ENCODE measurements at places on chromosomes 1 and 21. TPM values are rescaled to one million over a fixed set of nuclear protein-coding genes. Genes with fewer than 3 reads are reported as not detected.

DNA sequence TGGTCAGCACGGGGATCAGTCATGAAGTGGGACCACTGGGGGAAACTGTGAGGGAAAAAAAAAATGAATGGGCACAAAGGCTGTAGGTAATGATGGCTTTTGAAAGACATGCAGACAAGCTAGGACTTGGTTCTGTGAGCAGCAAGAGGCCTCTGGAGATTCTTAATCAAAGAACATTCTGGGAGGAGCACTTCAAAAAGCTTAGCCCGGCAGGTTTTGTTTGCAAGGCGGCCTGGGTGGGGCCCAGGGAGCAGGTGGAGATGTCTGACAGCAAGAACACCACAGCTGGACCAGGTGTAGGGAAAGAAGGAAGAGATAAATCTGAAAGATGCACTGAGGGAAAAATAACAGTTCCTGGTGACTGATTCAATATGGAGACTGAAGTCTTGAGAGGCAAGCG is 6.0 kb downstream of the TEX35 start:
- DNase-seq = no peak

- no peak for DNase-seq
Observed at GRCh38 chr1:39631361-39632322, 7.8 kb downstream of the HEYL start.

The STYXL2 gene
- 0.85 TPM for total RNA-seq

The OR10Z1 gene
- total RNA-seq = not detected

- no peak for DNase-seq
Observed at GRCh38 chr1:188194916-188195315, 1366.2 kb downstream of the PLA2G4A start.

The KCNA2 gene
- total RNA-seq = 245 TPM

DNA sequence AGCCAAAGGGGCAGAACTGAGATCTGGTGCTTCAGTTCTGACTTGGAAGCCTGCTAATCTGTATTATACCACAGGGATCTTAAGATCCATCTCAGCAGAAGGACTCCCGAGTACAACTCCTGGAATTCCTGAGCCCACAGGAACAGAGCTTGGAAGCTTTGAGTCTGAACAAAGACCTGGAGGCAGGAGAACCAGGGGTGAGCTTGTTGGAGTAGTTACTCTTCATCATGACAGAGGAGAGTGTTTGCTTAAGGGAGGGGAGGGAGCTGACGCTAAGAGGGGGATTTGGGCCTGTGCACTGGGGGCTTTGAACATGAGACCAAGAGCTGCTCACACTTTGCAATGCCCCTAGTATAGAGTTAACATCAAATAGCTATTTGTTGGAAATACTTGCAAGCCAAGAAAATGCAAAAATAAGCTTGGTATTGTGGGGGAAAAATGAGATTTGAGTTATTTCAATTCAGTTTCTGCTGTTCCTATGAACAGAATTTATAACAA is 41.1 kb upstream of the TRABD2B start:
- DNase-seq = no peak

The IVL gene
- not detected for total RNA-seq

DNA sequence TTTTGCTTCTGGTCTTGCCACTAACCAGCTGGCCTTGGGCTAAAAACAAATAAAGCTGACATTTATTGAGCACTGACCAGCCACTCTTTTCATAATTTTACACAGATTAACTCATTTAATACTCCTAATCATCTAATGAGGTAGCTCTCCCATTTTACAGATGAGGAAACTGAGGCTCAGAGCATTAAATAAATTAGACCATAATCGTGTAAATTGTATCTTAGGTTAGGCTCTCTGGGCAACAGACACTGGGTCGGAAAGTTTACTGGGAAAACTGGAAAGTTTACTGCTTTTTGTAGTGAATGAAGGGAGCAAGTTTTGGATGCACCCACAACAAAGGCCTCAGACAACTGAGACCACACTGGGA is 7.3 kb downstream of the BMP8B start:
- no peak for DNase-seq

DNA sequence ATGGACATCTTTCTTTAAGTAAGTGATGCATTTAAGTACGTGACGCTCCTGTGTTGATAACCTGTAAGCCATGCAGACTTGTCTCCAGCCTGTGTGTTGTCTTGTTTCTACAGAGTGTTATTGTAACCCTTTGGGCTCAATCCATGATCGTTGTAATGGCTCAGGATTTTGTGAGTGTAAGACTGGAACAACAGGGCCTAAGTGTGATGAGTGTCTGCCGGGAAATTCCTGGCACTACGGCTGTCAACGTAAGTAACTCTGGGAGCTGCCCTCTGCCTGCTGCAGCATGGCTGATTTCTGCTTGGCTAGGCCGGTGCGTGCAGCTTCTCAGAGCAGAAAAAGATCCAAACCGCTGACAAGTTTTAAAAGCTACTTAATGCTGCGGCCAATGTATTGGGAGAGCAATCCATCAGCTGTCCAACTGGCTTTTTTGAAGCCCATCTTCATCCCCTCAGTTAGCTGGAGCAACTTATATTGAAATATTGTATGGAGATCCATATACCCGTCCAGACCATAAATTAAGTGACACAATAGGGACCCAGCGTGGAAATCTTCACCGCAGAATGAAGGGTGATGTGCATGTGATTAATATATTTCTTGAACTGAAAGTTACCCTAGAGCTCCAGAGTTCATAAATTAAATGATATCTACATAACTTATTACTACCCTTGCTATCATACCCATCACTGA is 295.9 kb downstream of the NTNG1 start:
- no peak for DNase-seq

DNA sequence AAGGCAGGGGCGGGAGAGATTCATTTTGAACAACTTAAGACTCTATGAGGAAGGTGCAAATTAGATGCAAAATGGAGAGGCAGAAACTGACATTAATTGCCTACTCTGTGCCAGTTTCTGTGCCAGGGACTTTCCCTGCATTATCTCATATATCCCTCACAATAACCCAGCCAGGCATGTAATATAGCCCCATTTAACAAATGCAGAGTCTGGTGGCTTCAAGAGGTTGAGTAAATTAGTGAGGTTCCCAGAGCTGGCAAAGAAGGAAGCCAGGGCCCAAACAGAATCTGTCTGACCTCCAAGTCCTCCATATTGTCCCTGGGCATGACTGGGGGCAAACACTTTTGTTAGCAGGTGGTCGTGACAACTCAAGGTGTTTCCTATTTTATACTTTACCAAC is 199.8 kb downstream of the ASTN1 start:
- DNase-seq = no peak

The PGLYRP3 gene
- total RNA-seq = not detected

DNA sequence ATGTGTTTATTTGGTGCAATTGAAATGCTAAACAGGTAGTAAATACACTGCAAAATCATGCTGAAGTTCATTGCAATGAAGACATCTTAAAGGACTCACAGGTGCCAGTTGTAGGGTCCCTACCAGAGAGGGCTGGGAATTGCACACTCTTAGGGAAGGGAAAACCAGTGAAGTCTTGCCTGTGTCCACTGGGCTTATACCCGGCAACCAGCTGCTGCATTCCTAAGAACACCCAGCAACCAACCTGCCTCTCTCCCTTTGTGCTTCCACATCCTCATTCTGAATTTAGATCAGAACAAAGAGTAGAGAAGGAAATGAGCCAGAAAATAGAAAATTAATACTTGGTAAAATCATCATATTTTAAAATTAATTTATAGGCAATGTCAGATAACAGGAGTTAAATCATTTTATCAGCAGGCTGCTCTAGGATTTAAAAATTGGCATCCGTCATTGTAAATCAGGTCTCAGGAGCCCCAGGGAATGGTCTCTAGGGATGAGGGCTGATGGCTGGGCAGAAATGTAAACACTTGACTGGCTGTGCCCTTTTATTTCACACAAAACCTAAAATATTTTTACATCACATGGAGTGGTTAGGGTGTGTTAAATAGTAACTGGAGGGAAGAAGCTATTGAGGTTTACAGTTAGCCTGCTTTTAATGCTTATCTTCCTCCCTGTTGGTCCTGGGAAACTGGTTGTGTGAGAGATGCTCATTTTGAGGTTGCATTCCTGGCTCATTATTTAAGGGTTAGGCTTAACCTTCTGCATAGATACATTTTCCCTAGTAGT is 31.3 kb downstream of the PTGFRN start:
- no peak for DNase-seq

The SELE gene
- total RNA-seq = 0.86 TPM

DNA sequence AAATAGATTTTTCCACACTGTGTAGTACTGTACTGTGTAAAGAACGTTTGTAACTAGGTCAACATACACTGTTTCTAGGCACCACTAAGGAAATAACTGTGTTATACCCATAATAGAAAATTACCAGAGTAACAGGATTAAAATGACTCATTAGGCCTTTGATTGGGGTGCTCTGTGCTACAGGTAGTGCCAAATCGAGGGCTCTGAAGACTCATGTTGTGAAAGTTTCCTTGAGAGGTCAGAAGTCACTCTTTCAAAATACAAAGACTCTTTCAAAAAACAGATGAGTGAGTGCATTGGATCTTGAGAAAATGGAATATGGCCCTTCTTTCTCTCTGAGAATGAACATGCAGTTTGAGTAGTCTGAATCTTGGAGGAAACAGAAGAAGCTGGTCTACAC is 143.0 kb downstream of the MRPL39 start:
- DNase-seq = no peak

DNA sequence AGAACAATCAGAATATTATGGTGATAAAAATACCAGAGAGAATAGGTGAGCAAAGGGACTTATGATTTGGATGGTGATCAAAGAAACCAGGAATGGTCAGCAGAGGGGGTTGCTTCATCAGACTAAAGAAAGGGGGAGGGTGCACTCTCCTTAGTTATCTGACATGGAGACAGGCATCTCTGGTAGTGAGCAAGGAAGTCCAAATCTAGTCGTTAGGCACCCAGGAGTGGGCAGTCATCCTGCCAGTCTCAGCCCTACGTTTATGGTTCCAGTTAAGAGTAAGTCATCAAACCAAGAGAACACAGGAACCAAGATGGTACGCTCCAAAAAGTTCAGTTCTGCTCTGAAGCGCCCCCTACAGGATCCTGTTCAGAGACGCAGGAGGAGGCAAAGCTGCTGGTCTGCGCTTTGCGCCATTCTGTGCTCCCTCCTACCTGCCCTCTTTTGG is 28.6 kb downstream of the EBNA1BP2 start:
- no peak for DNase-seq

The KCNJ15 gene
- total RNA-seq = 0.04 TPM

- no peak for DNase-seq
Observed at GRCh38 chr1:53715478-53715877, 23.5 kb downstream of the GLIS1 start.

DNA sequence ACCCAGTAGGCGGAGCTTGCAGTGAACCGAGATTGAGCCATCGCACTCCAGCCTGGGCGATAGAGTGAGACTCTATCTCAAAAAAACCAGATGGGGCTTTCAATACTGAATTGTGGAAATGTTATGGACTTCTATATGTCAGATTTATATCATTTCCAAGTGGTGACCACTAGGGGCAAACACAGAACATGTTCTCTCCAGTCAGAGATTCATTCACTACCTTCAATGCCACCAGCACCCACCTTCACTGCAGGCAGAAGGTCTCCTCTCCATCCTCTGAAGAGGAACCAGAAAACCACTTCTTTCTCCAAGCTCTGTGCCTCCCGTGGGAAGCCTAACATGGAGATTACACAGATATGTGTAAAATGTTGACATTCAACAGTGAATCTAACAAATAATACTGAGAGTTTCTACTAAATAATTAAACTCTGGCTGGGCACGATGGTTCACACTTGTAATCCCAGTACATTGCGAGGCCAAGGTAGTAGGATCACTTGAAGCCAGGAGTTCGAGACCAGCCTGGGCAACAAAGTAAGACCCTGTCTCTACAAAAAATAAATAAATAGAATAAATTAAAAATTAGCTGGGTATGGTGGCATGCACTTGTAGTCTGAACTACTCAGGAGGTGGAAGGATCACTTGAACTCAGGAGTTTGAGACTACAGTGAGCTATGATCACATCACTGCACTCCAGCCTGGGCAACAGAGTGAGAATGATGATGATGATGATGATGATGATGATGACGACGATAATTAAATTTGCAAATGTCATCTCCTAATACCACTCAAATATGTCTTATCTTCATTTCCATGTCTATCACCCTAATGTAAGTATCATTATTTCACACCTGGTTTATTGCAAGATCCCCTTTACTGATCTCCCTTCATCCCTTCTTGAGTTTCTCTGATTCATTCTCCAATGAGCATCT is 151.1 kb downstream of the ZNF281 start:
- DNase-seq = no peak

GRCh38 chr21:45522986-45523385 is 19.3 kb downstream of the SLC19A1 start:
- no peak for DNase-seq

GRCh38 chr1:112453876-112454275 is 54.9 kb upstream of the WNT2B start:
- DNase-seq = no peak

GRCh38 chr1:163082971-163083370 is 13.8 kb downstream of the RGS4 start:
- DNase-seq = no peak

GRCh38 chr1:211895126-211895759 is 64.7 kb upstream of the LPGAT1 start:
- DNase-seq = no peak

DNA sequence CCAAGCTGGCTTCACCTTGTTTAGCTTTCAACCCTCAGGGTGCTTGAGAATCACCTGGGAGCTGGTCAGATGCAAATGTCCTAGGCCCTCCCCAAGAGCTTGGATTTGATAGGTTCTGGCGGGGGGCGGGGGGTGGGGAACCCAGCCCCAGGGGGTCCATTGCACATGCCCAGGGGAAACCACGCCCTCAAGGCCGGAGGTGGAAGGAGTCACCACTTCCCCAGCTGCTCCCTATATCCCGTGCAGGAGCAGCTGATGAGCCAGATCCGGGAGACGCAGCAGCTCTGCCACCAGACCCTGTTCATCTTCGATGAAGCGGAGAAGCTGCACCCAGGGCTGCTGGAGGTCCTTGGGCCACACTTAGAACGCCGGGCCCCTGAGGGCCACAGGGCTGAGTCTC is 5.8 kb downstream of the TOR3A start:
- DNase-seq = no peak

DNA sequence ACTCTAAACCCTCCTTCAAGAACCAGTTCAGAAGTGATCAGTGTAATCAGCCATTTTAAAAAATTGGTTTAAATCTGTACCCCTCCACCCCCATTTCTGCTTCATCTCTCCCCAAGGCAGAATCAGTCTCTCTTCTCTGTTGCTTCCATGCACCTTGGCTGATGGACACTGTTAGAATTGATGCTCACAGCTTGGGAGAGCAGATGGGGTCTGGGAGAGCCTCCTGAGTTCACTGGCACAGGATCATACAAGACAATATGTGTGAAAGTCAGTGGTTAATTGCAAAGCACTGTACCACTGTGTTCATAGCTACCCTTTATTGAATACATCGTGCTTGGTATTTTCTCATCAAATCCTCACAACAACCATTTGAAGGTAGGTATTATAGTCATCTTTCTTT is 140.9 kb downstream of the ROR1 start:
- DNase-seq = no peak

The PSEN2 gene
- total RNA-seq = 21.5 TPM

- no peak for DNase-seq
Observed at GRCh38 chr1:187840557-187840956, 1011.8 kb downstream of the PLA2G4A start.

All from dorsolateral prefrontal cortex (tissue), 122 donors.